NCI-H446 treated with DMSO at 0.1 percent for 48 hours (cell line): ENCODE measurements at places on chromosomes 16 and 17.

- DNase-seq: no peak
These were observed 59.0 kb downstream of the RBFOX1 start for GRCh38 chr16:7391694-7392093.

DNA sequence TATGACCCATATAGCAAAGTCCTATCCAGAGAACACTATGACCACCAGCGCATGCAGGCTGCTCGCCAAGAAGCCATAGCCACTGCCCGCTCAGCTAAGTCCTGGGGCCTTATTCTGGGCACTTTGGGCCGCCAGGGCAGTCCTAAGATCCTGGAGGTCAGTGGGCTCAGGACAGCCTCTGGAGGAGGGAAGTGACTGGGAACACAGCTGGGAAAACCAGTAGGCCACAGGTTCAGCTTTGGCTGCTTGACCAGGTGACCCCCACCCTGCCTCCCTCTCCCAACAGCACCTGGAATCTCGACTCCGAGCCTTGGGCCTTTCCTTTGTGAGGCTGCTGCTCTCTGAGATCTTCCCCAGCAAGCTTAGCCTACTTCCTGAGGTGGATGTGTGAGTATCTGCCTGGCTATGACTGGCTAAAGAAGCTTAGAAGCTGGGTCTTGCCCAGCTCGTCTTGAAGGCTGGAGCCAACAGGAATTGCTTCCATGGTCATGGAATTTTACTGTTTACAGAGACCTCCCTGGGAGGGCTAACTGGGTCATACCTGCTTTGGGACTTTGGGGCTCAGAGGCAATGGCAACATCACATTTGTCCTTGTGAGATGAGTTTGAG, 1.5 kb upstream of the OVCA2 start:
- DNase-seq: no peak

DNA sequence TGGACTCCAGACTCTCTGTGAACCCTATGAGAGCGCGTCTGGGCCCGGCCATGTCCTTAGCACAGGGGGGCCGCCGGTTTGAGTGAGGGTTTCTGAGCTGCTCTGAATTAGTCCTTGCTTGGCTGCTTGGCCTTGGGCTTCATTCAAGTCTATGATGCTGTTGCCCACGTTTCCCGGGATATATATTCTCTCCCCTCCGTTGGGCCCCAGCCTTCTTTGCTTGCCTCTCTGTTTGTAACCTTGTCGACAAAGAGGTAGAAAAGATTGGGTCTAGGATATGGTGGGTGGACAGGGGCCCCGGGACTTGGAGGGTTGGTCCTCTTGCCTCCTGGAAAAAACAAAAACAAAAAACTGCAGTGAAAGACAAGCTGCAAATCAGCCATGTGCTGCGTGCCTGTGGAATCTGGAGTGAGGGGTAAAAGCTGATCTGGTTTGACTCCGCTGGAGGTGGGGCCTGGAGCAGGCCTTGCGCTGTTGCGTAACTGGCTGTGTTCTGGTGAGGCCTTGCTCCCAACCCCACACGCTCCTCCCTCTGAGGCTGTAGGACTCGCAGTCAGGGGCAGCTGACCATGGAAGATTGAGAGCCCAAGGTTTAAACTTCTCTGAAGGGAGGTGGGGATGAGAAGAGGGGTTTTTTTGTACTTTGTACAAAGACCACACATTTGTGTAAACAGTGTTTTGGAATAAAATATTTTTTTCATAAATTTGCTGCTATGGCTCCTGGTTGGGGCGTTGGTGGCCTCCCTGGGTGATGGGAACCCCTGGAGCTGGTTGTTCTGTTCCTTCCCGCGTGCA, 23.1 kb downstream of the STAT5A start:
- DNase-seq: no peak

DNA sequence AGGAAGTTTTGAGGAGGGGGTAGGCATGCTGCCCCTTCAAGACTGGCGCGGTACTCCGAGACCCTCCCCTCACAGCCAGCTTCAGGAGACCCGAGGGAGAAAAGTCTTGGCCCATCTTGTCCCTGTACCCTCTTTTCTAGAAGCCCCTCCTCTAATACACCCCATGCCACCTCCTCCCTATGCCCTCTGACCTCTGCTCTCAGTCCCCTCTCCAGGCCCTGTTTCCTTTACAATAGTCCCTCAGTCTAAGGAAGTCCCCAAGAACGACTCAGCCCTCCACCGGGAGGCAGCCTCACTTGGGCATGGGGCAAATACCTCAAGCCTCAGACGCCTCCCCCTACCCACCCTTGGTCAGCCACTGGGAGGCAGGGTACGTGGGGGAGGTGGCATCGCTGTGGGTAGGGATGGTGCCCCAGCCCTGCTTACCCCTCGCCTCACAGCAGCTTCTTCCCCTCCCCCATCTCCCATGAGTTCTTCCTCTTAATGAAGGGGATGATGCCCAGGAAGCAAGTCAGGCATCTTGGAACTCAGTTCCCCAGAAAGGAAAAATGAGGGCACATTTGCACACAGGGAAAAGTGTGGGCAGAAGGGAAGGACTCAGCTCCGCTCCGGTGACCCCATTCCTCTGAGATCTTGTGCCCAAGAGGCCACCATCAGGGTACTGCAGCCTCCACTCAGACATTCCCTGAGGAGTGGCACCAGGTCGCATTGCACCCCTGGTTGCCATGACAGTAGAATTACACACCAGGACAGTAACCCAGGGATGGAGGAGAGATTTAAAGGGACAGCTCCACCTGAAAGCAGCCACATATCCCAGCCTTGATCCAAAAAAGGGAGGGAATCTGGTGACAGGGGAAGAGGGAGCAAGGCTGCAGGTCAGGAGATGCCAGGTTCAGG, 6.2 kb downstream of the MPP2 start:
- no peak for DNase-seq

- no peak for DNase-seq
These were observed 261.0 kb downstream of the SOX9 start for GRCh38 chr17:72381597-72382397.

- DNase-seq: no peak
These were observed 367.6 kb upstream of the ERCC4 start for GRCh38 chr16:13552062-13552959.
